ENCODE measurements at places on chromosomes 7 and 10. TPM values are rescaled to one million over a fixed set of nuclear protein-coding genes. Genes with fewer than 3 reads are reported as not detected.

The MALSU1 gene
- total RNA-seq, result 58.1 TPM

The FAM241B gene
- 2.6 TPM for total RNA-seq

The KLF14 gene
- total RNA-seq, result not detected

DNA sequence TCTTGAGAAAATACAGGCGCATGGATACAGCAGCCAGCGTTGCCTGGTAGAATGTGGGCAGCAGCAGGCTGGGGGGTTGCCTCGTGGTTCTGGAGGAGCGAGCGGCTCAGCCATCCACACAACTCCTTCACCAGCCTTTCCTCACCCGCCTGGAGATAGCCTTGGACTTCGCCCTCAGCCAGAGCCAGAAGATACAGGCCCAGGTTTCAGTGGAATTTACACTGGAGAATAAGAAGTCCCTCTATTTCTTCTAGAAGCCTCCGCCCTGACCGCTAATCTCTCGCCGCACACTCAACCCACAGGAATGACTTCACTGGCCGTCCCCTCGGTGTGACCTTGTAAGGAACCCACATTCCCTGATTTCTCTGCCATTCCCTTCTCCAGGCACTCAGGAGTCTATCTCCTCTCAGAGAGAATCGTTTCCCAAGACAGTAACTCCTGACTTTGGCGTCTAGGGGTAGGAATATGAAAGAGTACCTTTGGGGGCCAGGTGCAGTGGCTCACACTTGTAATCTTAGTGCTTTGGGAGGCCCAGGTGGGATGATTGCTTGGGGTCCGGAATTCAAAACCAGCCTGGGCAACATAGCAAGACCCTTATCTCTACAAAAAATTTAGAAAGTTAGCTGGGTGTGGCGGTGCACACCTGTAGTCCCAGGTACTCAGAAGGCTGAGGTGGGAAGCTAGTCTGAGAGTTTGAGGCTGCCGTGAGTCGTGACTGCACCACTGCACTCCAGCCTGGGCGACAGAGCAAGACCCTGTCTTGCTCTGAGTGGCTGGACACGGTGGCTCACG is 52.0 kb upstream of the ECHDC3 start:
- H3K4me1 ChIP-seq, result no peaks in the 10 kb centered on the region
- no peak overlapping the region for H3K27ac ChIP-seq

The HDAC9 gene
- 28.6 TPM for total RNA-seq

The GBX1 gene
- not detected for total RNA-seq

GRCh38 chr7:12731214-12731656 is 43.8 kb downstream of the ARL4A start:
- peaks cover 11% of the 10 kb centered on the region for H3K4me1 ChIP-seq
- no peak for DNase-seq
- no peaks in the 10 kb centered on the region for H3K36me3 ChIP-seq
- H3K4me3 ChIP-seq, result no peak overlapping the region
- no peak overlapping the region for H3K27ac ChIP-seq

GRCh38 chr10:69324583-69324982 is 46.3 kb downstream of the HK1 start:
- H3K4me1 ChIP-seq, result peaks cover 30% of the 10 kb centered on the region
- H3K36me3 ChIP-seq, result no peaks in the 10 kb centered on the region
- no peak overlapping the region for H3K4me3 ChIP-seq

The NSUN6 gene
- 21.9 TPM for total RNA-seq

The TPK1 gene
- total RNA-seq, result 14.5 TPM

DNA sequence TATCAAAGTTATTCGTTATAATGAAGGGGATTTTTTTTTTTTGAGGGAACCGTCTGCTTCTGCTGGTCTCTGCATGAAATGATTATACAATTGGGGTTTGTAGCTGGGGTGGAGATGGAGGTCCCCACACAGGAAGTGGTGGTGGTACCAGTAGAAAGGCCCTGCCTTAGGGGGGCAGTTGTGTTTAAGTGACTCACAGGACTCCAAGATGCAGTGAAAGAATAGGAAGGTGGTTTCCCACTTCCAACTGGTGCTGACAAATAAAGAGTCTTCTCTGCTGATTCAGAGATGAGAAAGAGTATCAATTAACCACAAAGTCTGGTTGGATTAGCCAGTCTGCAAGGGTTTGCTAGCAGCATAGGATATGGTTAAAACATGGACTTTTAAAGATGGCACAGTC is 376.0 kb downstream of the SORCS3 start:
- H3K27me3 ChIP-seq, result no peaks in the 10 kb centered on the region
- no peak overlapping the region for H3K27ac ChIP-seq
- no peaks in the 10 kb centered on the region for H3K36me3 ChIP-seq
- no peak overlapping the region for H3K4me3 ChIP-seq
- H3K4me1 ChIP-seq, result no peaks in the 10 kb centered on the region
- no peak for DNase-seq

GRCh38 chr10:6395606-6396005 is 184.5 kb downstream of the PRKCQ start:
- H3K36me3 ChIP-seq, result no peaks in the 10 kb centered on the region
- no peak overlapping the region for H3K27ac ChIP-seq
- no peak for DNase-seq
- no peaks in the 10 kb centered on the region for H3K27me3 ChIP-seq
- no peak overlapping the region for H3K4me3 ChIP-seq
- no peaks in the 10 kb centered on the region for H3K4me1 ChIP-seq

DNA sequence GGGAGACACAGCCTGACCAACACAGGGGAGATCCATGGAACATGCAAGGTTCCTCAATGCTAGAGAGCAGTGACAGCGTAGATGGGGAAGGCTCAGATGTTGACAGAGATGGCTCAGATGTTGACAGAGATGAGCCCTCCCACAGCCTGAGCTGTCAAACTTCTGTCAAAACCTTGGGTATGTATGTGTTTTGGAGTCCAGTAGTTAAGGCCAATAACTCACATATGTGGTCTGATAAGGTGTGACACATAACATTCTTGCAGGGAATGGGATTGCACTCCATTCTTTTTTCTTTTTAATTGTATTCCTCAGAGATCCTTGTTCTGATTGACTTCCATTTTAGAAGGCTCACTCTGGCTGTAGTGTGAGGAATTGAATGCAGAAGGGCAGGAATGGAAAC is 136.3 kb downstream of the C1GALT1 start:
- H3K36me3 ChIP-seq, result no peaks in the 10 kb centered on the region
- no peak overlapping the region for H3K27ac ChIP-seq
- no peak overlapping the region for H3K4me3 ChIP-seq
- H3K4me1 ChIP-seq, result no peaks in the 10 kb centered on the region

The BHLHA15 gene
- 4.8 TPM for total RNA-seq

The MCM10 gene
- 44.5 TPM for total RNA-seq

The KLHDC10 gene
- 26.6 TPM for total RNA-seq

- peaks cover 15% of the 10 kb centered on the region for H3K36me3 ChIP-seq
- DNase-seq, result no peak
- H3K4me1 ChIP-seq, result no peaks in the 10 kb centered on the region
- H3K27me3 ChIP-seq, result no peaks in the 10 kb centered on the region
- H3K4me3 ChIP-seq, result no peak overlapping the region
- no peak overlapping the region for H3K27ac ChIP-seq
Observed at GRCh38 chr7:131431289-131431688, 103.6 kb downstream of the MKLN1 start.

GRCh38 chr10:69504576-69505250 is 53.4 kb downstream of the TSPAN15 start:
- H3K27ac ChIP-seq, result no peak overlapping the region
- no peak overlapping the region for H3K4me3 ChIP-seq
- no peaks in the 10 kb centered on the region for H3K36me3 ChIP-seq
- DNase-seq, result no peak
- peaks cover 5% of the 10 kb centered on the region for H3K27me3 ChIP-seq

DNA sequence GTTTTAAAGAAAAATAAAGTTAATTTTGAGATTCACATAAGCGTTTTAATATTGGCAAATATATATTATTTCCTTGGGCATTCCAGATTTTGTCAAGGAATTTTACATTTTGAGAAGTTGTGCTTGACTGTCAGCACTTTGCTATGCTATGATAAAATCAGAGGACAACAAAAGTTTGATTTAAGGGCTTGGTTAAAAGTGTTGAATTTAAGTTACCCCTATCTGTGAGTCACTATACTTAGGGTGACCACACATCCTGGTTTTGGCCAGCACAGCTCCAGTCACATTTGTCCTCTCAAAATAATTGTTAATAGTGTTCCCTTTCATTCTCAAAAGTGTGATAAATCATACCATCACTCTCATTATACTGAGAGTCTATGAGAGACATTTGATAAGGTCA is 34.2 kb upstream of the ANK3 start:
- H3K4me1 ChIP-seq, result peaks cover 3% of the 10 kb centered on the region
- H3K4me3 ChIP-seq, result no peak overlapping the region
- no peaks in the 10 kb centered on the region for H3K27me3 ChIP-seq
- H3K36me3 ChIP-seq, result no peaks in the 10 kb centered on the region
- no peak for DNase-seq

The ABCF2 gene
- 40.7 TPM for total RNA-seq

- H3K27me3 ChIP-seq, result no peaks in the 10 kb centered on the region
- DNase-seq, result no peak
- H3K36me3 ChIP-seq, result no peaks in the 10 kb centered on the region
- H3K4me1 ChIP-seq, result peaks cover 42% of the 10 kb centered on the region
- H3K27ac ChIP-seq, result no peak overlapping the region
- H3K4me3 ChIP-seq, result no peak overlapping the region
Observed at GRCh38 chr10:78296785-78297184, 263.1 kb downstream of the RPS24 start.

The LRRD1 gene
- total RNA-seq, result not detected

- peaks cover 8% of the 10 kb centered on the region for H3K27me3 ChIP-seq
- H3K4me3 ChIP-seq, result no peak overlapping the region
- peaks cover 20% of the 10 kb centered on the region for H3K4me1 ChIP-seq
- no peak overlapping the region for H3K27ac ChIP-seq
- H3K36me3 ChIP-seq, result no peaks in the 10 kb centered on the region
- no peak for DNase-seq
Observed at GRCh38 chr10:79440281-79440680, 5.1 kb downstream of the ZCCHC24 start.

- peaks cover 15% of the 10 kb centered on the region for H3K27me3 ChIP-seq
- no peaks in the 10 kb centered on the region for H3K4me1 ChIP-seq
- H3K4me3 ChIP-seq, result peak overlapping the region; percentile 57
Observed at GRCh38 chr10:133318494-133319127, 9.9 kb downstream of the ZNF511 start.

- H3K27ac ChIP-seq, result no peak overlapping the region
- H3K27me3 ChIP-seq, result no peaks in the 10 kb centered on the region
- peaks cover 6% of the 10 kb centered on the region for H3K4me1 ChIP-seq
- DNase-seq, result no peak
Observed at GRCh38 chr10:110487411-110488331, 10.0 kb upstream of the DUSP5 start.

- no peak for DNase-seq
- H3K36me3 ChIP-seq, result no peaks in the 10 kb centered on the region
- H3K4me3 ChIP-seq, result no peak overlapping the region
- no peak overlapping the region for H3K27ac ChIP-seq
- no peaks in the 10 kb centered on the region for H3K4me1 ChIP-seq
Observed at GRCh38 chr7:87144173-87144657, 8.0 kb upstream of the DMTF1 start.

GRCh38 chr10:96591946-96592345 is 5.1 kb upstream of the TM9SF3 start:
- no peaks in the 10 kb centered on the region for H3K36me3 ChIP-seq
- H3K4me3 ChIP-seq, result no peak overlapping the region
- H3K4me1 ChIP-seq, result peaks cover 8% of the 10 kb centered on the region
- DNase-seq, result no peak

- no peaks in the 10 kb centered on the region for H3K36me3 ChIP-seq
- H3K4me1 ChIP-seq, result no peaks in the 10 kb centered on the region
- no peaks in the 10 kb centered on the region for H3K27me3 ChIP-seq
- DNase-seq, result no peak
- no peak overlapping the region for H3K27ac ChIP-seq
Observed at GRCh38 chr7:17495655-17496394, 197.4 kb downstream of the AHR start.

The ANKRD2 gene
- not detected for total RNA-seq

DNA sequence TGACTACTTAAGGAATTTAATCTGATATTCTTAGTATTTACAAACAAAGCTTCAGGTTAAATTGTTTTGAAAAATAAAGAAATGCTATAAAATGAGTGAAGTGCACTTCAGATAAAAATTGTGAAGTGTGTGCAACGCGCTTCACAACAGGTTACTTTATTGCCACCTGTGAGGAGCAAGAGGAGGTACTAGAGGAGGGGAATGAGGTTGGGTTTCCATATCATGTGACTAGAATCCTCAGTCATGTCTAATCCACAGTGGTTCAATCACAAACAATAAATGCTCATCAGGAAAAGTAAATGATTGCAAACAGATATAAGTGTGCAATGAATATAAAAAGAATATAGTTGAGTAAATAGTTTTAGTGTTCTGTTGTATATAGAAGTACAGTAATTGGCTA is 34.5 kb upstream of the CD36 start:
- no peaks in the 10 kb centered on the region for H3K27me3 ChIP-seq
- H3K4me1 ChIP-seq, result no peaks in the 10 kb centered on the region
- H3K36me3 ChIP-seq, result no peaks in the 10 kb centered on the region
- no peak overlapping the region for H3K4me3 ChIP-seq

DNA sequence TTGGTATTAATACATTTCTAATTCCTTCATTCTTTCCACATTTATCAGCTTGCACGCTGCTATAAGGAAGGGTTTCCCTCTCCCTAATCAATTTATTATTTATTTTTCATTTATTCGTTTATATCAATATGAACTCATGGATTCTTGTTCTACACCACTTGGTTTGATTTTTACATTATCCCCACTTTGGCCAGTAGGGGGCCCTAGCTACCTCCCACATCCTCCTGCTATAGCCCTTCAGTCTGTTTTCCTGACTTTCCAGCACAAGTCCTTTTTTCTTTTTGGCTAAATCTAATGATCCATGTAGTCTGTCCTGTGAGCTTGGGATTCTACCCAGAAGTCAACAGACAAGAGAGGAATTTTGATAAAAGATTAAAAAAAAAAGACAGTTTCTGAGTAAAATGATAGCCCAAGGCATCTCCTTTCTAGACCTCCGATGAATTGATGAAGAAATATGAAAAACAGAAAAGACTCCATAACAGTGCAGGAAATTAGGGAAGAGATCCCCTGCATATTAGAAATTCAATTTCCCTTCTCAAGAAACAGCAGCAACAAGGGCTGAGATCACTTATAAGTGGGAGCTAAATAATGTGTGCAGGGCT is 47.7 kb downstream of the LYZL2 start:
- H3K27me3 ChIP-seq, result no peaks in the 10 kb centered on the region
- no peak overlapping the region for H3K4me3 ChIP-seq
- H3K4me1 ChIP-seq, result peaks cover 21% of the 10 kb centered on the region
- no peak overlapping the region for H3K27ac ChIP-seq
- peak; percentile 52 for DNase-seq

The FGFBP3 gene
- 27.6 TPM for total RNA-seq

GRCh38 chr7:30028749-30029635 is 780 bp downstream of the PLEKHA8 start:
- H3K4me3 ChIP-seq, result peak overlapping the region; percentile 72
- peak overlapping the region; percentile 29 for H3K27ac ChIP-seq
- DNase-seq, result peak; percentile 74
- peaks cover 34% of the 10 kb centered on the region for H3K4me1 ChIP-seq
- no peaks in the 10 kb centered on the region for H3K36me3 ChIP-seq

GRCh38 chr10:70191161-70191971 is 21.1 kb upstream of the SAR1A start:
- H3K4me3 ChIP-seq, result no peak overlapping the region
- no peaks in the 10 kb centered on the region for H3K36me3 ChIP-seq
- H3K27me3 ChIP-seq, result no peaks in the 10 kb centered on the region
- DNase-seq, result no peak

Measured in neural progenitor cell (in vitro differentiated cells).